ENCODE measurements at places on chromosomes 2 and 18.
A peak's percentile ranks its signal among the peaks of the same experiment; 100 is the strongest.

DNA sequence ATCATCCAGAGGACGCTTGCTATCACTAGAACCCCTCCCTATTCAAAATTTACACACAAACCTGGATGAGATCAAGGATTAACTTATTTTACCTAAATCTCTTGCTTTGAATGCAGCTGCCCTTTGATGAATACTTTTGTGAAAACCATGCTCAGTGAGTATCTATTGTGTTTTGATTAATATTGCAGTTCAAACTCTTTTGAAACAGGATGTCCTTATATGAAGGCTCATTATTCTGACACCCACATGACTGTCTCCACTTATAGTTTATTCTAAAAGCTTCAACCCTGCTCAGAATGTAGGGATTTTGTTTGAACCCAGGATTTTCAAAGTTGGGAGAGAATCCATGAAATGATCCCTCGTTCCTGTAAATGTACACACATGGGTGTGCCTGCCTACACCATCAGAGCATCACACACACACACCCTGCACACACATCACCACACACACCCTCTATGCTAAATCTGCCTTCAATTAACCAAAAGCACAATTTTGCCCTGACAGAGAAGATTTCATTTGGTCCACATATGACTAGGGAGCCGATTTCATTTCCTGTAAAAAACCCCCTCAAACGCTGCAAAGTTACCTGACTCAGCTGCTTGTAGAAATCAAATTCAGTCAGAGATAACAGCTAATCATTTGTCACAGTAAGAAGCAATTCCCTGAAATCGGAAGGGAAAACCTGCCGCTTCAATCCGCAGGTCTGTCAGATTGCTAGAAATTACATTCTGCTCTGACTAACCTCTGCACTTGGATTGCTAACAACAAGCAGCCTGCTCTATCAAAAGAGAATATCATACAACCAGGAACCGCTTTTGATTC, 65.2 kb downstream of the ZEB2 start:
- DNase-seq, result no peak

DNA sequence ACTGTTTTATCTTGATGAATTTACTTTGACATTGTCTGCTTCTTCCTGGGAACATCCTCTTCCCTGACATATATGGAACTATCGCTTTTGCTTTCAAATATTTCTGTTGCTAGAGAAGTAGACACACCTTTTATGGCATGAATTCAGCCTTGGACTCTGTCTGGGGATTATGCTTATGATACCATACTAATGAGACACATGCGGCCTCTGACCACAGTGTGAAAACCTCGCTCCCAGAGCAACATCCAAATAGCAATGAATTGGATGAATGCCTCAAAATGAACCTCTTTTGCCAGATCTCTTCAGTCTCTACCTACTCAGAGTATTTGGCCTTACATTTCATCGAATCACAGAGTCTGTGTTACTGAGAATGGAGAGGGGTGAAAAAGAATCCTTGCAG, 70.9 kb downstream of the PIEZO2 start:
- DNase-seq, result no peak

DNA sequence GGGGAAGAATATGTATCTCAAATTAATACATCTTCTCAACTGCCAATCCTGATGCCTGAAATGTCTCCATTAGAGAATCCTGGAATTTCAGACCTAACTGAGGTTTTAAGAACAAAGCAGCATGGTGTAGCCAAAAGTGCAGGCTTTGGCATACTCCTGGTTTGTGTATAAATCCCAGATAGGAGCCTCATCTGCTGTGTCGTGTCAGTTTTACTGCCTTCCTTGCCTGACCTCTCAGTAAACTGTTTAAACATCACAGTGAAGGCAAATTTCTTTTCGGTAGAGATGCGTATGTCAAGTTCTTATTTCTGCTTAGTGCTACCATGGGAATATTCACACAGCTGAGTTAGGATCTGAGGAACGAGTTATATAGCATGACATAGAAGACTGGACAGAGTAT, 7.3 kb downstream of the SCG2 start:
- DNase-seq, result no peak

DNA sequence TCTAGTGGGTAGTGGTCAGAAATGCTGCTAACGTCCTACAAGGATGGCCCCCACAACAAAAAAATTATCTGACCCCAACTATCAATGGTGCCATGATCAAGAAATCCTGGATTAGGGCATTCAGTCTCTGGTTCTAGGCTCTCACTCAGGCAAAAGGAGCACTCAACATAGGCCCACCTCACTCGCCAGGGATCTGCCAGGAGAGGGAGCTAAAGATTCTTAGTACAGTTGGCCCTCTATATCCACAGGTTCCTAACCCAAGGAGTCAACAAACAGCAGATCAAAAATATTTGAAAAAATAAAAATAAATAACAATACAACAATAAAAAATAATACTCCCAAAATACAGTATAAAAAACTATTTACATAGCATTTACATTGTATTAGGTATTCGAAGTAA, 10.0 kb downstream of the SLC4A5 start:
- DNase-seq, result peak; percentile 35

DNA sequence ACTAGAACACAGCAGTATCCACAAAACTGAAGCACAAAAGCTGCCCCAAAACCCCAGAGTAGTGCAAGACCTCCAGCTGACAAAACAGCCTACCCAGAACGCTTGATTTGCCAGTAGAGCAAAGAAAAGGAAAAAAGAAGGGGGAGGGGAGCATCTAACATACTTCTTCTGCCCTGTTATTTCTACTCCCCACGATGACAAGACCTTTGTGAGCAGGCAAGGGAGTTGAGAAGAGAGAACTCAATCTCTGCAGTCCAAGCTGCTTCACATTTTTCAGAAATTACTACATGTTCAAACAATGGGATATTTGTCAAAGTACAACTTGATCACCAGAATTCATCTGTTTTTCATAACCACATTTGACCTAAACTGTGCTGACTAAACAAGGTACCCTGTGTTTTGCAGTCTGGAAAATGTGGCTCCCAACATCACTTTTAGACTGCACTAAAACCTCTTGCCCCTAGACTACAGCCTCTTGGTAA, 286.7 kb downstream of the EXOC6B start:
- no peak for DNase-seq

GRCh38 chr2:159165048-159165447, 121.5 kb downstream of the WDSUB1 start:
- DNase-seq, result no peak

DNA sequence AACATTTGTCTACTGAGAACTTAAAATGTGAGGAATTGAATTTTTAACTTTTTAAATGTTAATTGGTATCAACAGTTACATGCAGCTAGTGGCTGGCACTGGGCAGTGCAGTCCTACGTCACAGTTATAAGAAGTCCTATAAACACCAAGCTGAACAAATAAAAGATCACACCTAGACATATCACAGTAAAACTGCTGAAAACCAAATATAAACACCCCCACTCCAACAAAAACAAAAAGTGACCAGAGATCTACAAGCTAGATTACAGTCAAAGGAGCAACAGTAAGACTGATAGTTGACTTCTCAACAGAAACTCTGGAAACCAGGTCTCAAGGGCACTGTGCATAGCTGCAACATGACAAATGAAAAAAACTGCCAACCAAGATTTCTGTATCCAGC, 19.4 kb downstream of the TLK1 start:
- no peak for DNase-seq

DNA sequence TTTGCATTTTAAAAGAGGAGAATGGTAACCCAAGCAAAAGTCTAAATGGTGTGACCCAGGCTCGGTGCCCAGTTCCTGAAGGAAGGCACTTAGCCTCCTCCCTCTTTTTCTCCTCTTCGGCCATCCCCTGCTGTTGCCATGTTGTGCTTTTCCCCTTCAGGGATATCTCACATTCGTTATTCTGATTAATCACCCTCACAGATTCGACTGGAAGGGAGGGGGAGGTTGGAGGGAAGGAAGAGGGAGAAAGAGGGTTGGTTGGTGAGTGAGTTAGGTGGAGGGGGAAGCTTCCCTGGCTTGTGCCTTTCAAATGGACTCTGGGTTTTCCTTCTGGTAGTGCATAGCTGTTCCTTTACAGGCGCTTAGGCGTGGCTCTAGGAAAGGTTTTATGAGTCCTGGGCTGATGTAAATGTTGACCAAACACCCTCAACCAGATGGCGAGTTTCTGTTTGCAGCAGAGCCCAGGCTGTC, 39.0 kb upstream of the LYPD6B start:
- DNase-seq, result no peak

- no peak for DNase-seq
Measured at GRCh38 chr2:174535083-174535482, 48.3 kb upstream of the GPR155 start.

GRCh38 chr2:53018825-53019425, 748.7 kb upstream of the CHAC2 start:
- peak; percentile 8 for DNase-seq

DNA sequence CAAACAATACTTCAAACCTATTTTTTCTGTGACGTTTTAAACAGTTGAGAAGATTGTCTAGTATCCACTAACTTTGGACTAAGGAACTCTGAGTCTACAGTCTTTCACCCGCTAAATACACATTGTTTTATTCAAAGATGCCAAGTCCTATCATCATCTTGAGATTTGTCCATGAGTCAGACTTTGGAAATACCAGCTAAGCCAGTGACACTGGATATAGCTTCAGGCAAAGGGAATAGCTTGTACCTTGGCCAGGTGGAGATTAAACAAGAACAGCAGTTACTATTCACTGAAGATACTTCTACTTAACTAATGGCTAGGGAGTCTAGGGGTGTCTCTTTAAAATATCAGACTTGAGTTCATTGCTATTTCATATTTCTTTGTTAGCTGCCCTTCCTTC, 137.5 kb downstream of the COMMD1 start:
- DNase-seq, result no peak

DNA sequence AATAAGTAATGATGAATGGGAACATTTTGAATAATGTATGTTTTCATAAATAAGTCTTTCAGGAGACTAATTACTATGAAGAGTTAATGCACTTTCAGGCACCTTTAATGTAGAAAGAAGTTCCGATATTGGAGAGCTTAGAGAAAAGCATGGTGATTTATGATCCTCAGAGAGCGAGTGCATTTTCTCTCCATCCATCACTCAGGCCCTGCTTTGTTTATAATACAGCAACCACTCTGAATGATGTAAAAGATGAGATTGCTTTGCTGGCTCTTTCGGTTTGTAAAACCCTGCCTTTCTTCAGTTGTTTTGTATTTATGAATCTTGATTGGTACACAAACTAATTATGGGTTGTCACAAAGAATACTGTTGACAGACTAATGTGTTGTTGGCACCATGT, 132.0 kb downstream of the NYAP2 start:
- DNase-seq, result peak; percentile 13

- DNase-seq, result peak; percentile 92
Measured at GRCh38 chr2:106886916-106887758, 1.2 kb upstream of the ST6GAL2 start.

DNA sequence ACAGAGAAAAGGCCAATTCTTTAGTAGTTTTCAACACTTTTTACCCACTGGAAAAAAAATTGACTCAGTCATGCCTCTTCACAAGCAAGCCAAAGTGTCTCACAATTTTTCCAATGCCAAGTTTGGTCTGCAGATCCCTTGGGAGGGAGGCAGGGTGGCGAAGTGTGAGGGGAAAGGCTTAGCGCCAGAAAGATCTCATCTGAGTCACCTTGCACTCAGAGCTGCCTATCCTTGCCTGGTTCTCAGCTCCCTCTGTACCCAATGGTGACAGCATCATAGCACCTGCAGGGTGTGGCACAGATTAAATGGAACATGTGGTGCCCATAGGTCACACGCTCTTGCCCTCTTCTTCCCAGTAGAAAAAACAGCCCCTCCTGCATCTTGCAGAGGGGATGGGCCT, 55.2 kb upstream of the GYPC start:
- no peak for DNase-seq

- DNase-seq, result peak; percentile 42
Measured at GRCh38 chr2:193966590-193966989, 1690.4 kb upstream of the SLC39A10 start.

GRCh38 chr2:215933151-215933550, 80.2 kb downstream of the MREG start:
- DNase-seq, result no peak

DNA sequence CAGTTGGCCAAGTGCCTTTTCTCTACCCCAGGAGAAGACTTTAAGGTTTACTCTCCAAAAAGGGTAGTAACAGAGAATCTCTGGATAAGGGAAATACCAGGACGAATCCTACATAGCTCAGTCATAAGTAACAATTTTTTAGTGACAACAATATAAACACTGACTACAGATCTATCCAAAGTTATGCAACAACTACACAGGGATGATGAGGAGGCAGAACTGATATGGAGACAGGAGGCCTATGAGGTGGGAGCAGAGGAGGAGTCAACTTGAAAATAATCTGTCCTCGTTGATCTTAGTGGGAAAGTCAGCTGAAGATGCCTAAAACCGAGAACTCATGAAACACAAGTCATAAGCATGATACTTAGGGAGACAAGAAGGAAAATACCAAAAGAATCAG, 40.2 kb downstream of the SLC35F5 start:
- DNase-seq, result no peak

DNA sequence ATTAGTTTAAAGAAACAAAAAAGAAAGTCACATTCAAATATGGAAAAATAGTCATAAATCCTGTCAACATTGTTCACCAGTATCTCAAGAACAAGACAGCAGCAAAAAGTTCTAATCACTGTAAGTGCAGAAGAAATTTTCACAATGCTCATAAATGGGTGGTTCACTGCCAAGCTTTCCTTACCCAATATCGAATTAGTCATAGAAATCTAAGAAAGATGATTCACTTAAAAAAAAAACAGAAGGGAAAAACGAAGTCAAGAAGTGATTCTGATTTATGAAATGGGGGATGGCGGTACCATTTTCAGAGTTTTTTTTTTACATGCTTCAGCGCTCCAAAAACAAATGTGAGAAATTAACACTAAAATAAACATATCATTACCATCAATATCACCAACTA, 156.7 kb downstream of the EXOC6B start:
- no peak for DNase-seq

- no peak for DNase-seq
Measured at GRCh38 chr2:3073041-3073595, 304.5 kb downstream of the EIPR1 start.

- DNase-seq, result no peak
Measured at GRCh38 chr2:231117922-231118613, 6.8 kb downstream of the HTR2B start.

- no peak for DNase-seq
Measured at GRCh38 chr2:172945510-172945850, 130.2 kb upstream of the MAP3K20 start.

GRCh38 chr18:11497585-11497984, 111.8 kb upstream of the SLC35G4 start:
- no peak for DNase-seq

DNA sequence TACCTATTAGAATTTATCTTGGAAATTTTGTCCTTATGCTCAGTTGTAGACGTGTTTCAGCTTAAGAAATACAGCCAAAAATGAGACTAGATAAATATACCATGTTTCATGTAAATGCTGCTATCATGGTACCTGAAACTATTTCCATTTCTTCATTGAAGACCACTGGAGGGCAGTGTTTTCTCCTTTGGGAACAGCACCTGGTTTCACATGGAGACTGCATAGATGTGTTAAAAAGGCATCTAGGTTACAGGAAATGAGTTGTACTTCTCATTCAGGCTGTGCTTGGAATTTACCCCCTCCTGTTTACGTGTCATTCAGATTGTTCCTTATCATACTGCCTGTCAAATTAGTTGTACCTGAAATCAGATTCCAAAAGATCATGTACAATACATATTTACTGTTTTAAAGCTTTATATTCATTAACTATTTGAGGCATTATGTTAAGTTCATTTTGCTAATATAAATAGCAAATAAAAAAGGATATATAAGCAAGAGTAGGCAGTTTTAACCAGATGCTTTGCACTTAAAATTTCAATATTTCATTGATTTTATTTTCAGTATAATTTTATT, 57.3 kb upstream of the PSMD14 start:
- peak; percentile 68 for DNase-seq

GRCh38 chr2:124323321-124323720, 298.2 kb downstream of the CNTNAP5 start:
- DNase-seq, result no peak

- DNase-seq, result no peak
Measured at GRCh38 chr2:82507657-82508056, 1951.4 kb downstream of the SUCLG1 start.
